Activated gamma-delta T cell treated with Interleukin-2 at 50 U/mL for 16 hours (primary cell): ENCODE measurements at places on chromosomes 11 and 22.

DNA sequence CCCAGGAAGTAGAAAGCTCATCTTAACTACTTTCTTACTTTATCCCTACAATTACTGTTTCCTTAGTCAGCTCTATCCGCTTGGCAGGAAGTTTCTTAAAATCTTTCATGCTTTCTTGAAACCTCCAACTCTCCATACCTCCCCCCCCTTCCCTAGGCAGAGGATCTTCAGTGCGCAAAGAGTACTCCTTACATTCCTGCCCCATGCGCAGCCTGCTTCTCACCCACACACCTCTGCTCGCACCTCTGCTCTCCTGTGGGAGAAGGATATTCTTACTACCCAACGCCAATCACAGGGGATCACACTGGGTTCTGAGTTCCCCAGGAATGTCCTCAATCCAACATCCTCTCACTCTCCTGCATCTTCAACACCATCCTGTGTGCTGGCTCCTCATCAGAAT, 12.3 kb downstream of the TCF20 start:
- no peak for DNase-seq

DNA sequence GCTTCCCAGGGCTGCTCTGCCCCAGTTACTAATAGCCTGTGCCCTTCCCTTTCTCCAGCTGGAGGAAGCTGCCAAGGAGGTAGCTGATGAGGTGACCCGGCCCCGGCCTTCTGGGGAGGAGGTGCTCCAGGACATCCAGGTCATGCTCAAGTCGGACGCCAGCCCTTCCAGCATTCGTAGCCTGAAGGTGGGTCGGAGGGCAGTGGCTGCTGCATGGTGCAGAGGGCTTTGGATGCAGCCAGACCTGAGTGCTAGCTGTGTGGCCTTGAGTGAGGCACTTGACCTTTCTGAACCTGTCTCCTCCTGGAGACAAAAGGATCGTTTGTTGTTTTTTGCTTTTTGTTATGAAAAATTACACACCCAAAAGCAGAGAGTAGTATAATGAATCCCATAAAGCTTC, 3.4 kb downstream of the MCM5 start:
- DNase-seq = no peak

GRCh38 chr11:120074076-120074475, 63.8 kb downstream of the TRIM29 start:
- no peak for DNase-seq

DNA sequence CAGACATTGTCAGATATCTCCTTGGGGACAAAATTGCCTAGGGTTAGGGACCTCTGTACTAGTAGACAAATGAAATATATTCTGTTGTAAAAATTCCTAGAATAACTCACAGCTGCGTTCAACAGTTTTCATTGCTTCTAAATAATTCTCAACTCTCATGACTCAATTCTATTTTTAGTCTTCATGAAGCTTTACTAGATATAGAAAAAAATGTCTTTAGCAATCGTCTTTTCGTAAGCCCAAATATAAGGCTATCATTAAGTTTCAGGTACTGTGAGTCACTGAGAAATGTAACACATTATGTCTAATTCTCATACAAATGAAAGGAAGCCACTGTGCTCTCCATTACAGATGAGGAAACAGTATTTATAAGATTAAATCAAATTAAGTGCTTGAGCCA, 6.4 kb downstream of the MMP12 start:
- DNase-seq = no peak

GRCh38 chr22:23222033-23222792, 41.9 kb downstream of the BCR start:
- no peak for DNase-seq

DNA sequence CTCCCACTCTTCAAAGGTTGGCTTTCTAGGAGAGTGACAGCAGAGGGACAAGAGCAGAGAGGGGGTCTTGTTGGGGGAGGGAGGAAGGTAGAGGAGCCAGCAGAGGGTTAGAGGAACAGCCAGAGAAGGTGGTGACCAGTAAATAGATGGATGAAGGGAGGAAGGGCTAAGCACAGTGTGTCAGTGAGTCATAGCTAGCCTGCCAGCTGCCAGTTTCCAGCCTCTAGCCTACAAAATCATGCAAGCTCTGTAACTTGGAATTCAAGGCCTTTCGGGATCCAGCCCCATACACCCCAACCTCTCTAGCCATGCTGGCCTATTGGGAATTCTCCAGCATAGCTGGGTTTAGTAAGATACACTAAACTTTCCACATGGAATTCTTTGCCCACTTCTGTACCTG, 147.4 kb upstream of the TEAD1 start:
- DNase-seq = no peak

DNA sequence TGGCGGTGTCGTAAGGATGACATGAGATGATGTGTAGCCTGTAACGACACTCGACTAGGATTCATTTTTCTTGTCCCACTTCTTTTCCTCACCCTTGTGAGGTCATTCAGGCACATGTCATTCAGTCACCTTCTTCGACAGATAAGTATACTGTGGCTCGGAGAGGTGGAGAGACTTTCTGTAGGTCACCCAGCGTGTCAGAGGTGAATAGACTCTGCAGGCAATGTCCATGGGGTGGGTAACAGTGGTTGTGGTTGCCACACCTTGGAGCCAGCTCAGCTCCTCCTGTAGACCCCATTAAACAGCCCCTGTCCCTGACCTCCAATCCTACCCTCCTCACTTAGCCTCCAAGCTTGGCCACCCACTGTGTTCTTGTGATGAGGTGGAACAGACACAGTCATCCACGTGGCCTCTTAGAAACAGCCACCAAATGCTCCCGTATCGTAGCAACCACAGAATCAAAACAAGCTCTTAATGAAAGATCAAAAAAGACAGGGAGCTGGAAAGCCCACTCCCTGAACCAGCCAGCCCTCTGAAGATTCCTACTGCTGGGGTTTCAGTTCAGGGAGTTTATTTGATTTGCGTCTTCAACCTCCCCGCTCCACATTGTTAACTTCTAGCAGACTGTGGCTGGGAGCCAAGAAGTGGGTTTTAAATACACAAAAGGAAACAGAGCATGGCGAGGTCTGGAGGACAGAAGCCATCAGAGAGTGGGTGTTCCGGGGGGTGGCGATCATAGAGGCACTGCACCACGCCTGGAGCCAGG, 89.0 kb upstream of the GRK3 start:
- DNase-seq = no peak

GRCh38 chr11:35352077-35352888, 67.1 kb downstream of the SLC1A2 start:
- DNase-seq = no peak

- no peak for DNase-seq
These were observed 1.6 kb downstream of the CASP1 start for GRCh38 chr11:105033343-105033742.

- DNase-seq = no peak
These were observed 594.0 kb upstream of the TENM4 start for GRCh38 chr11:80034801-80035200.

DNA sequence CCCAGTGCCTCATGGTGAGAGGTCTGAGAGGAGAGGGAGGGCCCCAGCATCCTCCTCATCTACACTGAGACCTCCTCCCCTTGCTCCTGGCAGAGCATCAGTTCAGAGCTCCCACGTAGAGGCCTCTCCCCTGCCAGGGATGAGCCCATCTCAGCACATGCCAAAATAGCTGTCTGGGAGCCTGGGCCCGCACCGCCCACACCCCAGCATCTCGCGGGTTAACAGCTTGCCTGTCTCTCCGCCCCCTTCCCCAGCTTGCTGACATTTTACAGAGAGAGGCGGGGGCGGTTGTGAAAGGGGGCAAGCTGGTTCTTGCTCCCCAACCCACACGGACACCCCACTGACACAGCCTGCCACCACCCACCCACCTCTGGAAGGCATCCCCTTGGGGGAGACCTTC, 6.4 kb downstream of the DGKZ start:
- no peak for DNase-seq

- no peak for DNase-seq
These were observed 400.2 kb downstream of the MN1 start for GRCh38 chr22:27401321-27401720.

DNA sequence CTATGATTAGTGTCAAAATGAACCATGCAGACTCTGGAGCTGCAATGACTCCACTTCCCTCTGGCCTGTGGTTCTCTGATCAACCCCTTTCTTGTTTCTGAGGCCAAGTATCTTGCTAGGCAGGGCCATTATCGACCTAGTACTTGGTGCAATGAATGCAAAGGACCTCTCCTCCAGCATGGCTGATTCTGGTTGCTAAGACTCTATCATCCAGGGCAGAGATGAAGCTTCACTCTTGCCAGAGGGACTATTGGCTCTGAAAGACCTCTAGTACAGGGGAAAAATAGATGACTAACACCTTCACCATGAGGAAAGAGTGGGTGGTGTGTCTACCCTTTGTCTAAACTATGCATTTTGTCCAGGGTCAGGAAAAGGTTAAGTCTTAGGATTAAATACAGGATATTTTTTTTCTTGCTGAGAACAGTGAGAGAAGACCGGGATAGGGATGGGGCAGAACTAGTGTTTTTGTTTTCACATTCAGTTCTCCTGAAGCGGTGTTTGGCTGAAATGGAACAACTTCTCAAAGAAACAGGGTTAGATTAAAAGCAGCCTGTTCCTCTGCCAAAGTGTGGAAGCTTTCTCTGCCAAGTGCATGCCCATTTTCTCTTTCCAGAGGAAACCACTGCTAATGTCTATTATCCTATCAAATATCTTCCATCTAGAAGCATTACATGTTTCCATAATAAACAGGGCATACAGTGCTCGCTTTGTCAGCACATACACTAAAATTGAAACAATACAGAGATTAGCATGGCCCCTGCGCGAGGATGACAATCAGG, 5.0 kb upstream of the MTFP1 start:
- DNase-seq = no peak

DNA sequence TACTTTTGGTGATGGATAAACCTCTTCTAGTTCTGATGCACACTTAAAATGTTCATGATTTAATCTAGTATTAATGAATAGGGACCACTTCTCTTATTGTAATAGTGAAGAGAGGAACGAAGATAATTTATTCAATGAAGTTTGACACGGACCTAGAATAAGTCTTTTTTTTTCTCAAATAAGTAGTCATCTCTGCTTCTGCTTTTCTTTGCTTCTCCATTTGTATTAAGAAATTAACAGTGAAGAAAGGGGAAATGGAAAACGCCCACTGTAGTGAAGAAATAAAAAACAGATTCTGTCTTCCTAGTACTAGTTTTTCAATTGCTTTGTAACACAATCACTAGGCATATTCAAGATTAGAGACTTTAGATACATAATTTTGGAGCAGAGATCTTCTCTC, 73.0 kb downstream of the CD44 start:
- DNase-seq = no peak

DNA sequence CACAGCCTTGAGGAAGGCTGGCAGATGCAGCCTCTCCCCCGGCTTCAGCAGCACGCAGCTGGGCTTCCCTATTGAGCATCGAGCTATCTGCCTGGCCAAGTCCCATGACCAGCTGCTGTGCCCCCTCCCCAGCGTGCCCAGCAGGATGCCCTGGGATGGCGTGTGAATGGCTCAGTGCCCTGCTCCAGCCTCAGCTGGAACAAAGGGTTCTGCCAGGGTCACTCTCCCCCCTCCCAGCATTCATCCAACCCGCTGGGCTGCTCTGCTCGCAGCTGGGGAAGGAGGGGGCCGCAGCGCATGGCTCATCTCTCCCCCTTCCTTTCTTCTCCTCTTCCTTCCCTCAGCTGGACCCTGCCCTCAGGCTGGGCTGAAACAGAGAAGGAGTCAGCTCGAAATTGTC, 14.5 kb downstream of the LRP4 start:
- DNase-seq = no peak

DNA sequence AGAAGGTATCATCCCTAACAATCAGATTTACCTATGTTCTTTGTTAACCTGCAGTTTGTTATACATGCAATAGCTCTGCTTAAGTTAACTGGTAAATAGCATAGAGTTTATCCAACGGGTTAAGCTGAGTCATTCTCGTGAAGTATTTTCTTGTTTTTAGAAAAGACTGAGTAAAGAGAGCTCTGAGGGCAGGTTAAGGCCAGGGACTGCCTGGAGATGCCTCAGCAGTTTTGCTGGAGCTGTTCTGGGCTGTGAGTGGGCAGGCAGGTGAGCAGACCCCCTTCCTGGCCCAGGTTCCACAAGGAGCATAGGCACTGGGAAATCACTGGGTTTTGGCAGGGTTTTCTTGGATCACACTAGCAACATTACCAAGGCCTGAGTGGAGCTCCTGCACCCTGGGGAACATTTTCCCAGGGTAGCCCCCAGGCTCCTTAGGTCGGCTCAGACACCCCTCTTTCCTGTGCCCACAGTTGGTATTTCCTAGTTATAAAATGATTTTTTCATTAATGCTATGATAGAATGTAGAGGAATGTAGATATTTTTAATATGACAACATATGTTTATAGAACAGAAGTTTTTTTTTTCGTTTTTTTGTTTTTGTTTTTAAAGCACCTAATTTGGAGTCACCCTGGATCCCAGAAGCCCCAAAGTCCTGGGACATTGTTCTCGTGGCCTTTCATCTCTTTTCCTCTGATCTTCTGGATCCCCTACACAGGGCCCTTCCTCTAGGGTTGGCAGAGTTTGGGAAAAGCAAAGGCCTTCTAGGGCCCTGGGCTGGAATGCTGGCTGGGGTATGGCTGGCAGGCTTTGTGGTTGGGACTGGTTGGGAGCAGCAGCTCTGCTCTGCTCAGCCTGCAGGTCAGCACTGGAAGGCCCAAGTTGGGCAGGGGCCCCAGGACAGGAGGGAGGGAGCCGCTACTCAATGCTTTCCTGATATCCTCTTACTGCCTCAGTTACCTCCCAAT, 26.7 kb downstream of the IRAG1 start:
- no peak for DNase-seq

GRCh38 chr11:69251639-69252489, 42.1 kb upstream of the MYEOV start:
- DNase-seq = no peak

DNA sequence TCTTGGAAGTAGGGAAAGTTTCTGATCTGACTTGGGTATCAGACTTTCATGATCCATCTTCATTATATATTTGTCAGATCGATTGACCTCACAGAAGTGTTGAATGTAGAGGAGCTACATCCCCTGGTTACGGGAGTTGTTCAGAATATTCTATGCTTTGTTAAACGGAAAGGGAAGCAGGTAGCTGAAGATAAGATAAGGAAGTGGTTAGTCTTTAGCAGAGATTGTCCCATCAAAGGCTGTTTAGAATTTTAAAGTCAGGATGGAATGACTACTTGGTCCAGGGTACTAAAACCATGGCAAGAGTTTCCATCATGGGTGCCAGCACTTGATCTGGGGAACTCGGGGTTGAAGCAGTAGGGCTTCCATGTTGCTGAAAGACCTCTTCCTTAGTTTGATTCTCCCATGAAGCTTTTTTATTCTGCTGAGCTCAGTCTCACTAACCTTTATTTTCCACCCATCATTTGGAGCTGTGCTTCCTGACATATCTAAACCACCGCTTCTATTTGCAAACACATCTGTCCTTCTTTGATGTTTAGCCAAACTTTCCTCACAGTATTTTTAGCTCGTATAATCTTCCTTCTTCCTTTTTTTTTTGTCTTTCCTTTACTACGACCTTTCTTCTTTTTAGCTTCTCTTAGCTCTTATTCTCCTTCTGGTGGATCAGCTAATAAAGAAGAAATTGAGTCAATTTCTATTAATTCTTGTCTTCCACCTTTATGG, 4.0 kb upstream of the C22orf31 start:
- no peak for DNase-seq
